ENCODE measurements at places on chromosomes 1 and 21.

- no peak for DNase-seq
Observed at GRCh38 chr21:44686000-44686781, 4.2 kb upstream of the KRTAP12-1 start.

DNA sequence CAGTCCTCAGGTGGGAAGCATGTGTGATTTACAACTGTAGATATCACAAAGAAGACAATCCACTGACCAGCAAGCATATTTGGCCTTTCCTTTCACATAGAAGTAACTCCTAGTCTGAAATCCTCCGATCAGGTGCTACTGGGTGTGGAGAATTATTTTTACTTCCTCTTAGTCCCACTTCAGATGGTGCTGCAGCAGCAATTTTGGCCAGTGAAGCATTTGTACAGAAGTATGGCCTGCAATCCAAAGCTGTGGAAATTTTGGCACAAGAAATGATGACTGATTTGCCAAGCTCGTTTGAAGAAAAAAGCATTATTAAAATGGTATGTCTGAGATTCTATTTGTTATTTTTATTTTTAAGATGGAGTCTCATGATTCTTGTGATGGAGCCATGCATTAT lies 51.0 kb downstream of the SCP2 start:
- DNase-seq = no peak

- no peak for DNase-seq
Observed at GRCh38 chr1:209208648-209209047, 374.9 kb upstream of the CAMK1G start.

DNA sequence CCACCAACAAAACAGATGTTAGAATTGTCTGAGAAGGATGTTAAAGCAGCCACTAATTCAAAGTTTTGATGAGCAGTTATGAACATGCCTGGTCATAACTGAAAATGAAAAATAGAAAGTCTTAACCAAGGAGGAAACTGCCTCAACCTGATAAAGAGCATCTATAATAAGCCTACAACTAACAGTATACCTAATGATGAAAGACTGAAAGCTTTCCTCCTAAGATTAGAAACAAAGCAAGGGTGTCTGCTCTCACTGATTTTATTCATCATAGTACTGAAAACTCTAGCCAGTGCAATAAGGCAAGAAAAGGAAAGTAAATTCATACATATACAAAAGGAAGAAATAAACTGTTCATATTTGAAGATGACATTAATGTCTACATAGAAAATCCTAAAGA lies 82.0 kb downstream of the KCNK1 start:
- no peak for DNase-seq

GRCh38 chr1:155454096-155454495 lies 108.5 kb downstream of the ASH1L start:
- DNase-seq = no peak

DNA sequence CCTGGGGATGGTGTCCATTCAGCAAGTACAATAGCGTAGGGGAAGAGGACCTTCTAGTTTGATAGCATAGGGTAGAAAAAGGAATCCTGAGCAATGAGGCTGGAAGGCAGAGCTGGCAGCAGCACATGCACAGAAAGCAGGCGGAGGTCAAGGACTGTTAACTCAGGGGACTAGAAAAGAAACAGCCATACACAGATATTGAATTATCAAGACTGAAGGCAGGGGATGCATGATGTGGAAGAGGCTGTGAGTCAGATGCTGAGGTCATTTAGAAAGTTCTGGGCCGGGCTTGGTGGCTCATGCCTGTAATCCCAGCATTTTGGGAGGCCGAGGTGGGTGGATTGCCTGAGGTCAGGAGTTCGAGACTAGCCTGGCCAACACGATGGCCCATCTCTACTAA lies 65.6 kb downstream of the OPTC start:
- DNase-seq = no peak

- DNase-seq = peak; percentile 33
Observed at GRCh38 chr1:160837558-160838205, 25.0 kb downstream of the CD244 start.
